ENCODE measurements at places on chromosomes 13 and 19.

DNA sequence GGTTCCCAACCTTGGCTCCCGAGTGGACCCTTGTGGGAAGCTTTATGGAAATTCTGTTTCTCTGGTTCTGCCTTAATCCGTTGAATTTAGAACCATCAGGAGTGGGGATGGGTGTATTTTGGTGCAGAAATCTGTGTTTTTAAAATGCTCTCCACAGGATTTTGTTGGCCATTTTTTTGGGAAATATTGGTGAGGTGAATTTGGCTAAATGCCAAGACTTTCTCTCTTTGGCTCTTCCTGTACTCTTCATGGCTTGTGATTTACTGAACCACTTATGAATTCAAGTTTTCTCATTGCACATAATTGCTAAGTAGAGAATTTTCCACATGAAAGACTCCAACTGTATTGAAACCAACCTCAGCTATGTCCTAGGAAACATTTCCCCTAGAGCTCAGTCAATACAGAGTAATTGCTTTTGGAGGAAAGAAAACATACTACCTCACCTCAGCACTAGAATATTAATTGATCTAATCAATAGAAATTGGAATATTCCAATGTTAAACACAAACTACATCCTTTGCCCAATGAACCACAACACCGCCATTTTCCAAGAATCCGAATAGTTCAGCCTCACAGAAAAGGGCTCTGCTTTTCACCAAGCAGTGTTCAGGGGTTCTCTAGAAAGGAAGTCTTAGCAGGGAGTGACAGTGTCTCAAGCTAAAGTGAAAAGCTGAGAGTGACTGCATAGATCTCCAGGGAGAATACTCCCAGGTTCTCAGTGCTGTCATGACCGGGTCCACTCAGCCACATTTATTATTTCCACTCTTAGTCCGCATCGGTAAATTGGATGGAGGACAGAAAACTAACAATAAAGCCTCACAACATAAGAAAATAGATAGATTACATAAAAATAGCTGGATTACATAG, 60.3 kb downstream of the ERCC5 start:
- DNase-seq = no peak

DNA sequence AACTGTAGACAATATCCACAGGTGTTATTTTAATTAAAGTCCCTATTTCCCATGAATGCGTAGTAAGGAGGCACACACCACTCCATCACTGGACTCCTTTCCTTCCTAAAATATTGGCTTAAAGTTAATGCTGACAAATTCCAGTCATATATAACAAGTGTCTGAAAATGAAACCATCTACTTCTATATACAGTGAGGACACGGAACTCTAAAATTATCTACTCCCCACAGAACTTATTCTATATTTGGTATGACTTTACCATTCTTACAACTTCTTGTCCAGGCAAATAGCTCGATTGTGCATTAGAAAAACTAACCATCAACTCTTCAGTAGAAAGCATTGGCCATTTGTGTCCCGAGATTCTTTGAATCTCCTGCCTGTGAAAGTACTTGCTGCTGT, 1560.2 kb downstream of the EFNB2 start:
- no peak for DNase-seq

- no peak for DNase-seq
These were observed 68.8 kb downstream of the DNAJC3 start for GRCh38 chr13:95745752-95746151.

DNA sequence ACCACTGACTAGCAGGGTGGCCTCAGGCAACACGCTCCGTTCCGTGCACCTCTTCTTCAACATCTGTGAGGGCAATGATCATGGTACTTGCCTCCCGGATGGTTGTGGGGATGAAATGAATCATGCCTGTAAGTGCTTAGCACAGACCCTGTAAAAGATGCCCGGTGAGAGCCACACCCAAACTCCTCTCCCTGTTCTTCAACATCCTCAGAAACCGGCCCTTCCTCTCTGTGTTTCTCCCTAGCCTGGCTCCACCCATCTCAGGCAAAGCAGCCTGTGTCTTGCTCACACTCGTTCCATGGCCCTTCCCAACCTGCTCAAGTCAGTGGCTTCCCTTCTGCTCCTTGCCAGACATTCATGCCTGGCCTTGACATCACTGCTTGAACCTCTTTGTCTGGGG, 5.8 kb upstream of the DMKN start:
- no peak for DNase-seq

- no peak for DNase-seq
These were observed 187.6 kb upstream of the ARGLU1 start for GRCh38 chr13:106755542-106755941.

DNA sequence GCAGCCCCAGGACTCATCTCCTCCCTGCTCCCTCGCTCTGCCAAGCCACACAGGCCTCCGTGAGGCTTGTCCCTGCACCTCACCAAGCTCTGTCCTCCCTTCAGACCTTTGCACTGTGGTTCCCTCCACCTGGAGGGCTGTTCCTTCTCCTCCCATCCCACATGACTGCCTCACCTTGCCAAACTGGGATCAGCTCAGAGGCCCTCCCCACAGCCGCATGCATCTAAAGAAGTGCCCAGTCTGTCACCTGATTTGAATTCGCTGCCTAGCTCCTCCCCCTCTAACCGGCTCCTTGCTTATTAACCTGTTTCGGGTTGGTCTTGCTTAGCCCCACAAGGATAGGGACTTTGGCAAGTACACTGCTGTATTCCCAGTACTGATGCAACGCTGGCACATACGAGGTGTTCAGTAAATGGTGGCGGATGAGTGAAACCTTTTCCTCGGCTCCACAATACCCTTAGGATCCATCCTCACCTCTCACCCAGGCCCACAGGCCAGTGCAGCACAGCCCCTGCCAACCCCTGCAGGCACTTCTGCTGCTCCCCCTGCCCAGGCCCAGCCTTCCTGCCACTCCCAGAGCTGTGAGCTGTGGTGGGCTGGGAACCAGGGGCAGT, 4.4 kb downstream of the AKT2 start:
- no peak for DNase-seq

GRCh38 chr19:412356-413355, 3.7 kb upstream of the C2CD4C start:
- DNase-seq = no peak

DNA sequence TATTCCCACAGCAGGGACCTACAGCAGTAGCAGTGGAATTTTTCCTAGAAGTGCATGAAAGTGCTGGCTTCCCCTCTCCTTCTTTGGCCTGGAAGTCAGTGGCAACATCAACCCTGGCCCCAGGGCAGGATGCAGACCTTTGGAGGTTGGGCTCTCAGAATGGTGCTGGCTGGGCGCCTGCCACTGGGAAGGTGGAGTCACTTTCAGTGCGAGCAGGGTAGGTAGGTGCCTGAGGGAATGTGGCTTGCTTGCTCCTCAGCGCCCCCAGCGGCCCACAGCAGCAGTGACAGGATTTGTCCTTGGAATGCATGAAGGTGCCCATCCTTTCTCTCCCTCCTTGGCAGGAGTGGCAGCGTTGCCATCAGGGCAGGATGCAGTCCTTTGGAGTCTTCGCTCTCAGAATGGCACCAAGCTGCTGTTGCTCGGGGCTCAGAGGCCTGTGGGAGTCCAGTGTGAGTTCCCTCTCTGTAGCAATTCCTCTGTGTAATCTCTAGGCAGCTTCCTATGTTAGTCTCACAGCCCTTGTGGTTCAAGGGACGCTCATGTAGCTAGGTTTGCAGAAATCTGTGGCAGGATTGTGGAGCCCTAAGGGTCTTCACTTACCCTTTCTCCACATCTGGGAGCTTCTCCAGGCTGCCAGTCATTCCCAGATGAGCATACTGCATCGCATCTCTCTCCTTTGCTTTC, 354.4 kb upstream of the DACH1 start:
- no peak for DNase-seq

DNA sequence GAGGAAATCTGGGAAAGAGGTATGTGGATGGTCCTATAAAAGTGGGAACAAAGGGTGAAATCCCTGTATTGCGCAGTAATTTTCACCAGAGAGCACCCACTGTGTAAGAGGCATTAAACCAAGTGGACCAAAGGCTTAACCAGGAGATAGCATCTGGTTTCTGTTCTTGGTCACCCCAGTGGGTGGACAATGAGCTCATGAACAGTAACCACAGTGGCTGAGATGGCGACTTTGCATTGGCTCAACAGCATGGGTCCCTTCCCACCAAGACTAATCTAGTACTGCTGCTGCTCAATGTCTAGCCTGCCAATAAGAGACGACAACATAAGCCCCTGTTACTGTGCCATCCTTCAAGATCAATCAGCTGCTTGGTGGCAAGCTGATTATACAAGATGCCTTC, 36.6 kb downstream of the CCDC169 start:
- DNase-seq = no peak

- no peak for DNase-seq
These were observed 108.5 kb upstream of the C1QTNF9B start for GRCh38 chr13:24005755-24006281.

DNA sequence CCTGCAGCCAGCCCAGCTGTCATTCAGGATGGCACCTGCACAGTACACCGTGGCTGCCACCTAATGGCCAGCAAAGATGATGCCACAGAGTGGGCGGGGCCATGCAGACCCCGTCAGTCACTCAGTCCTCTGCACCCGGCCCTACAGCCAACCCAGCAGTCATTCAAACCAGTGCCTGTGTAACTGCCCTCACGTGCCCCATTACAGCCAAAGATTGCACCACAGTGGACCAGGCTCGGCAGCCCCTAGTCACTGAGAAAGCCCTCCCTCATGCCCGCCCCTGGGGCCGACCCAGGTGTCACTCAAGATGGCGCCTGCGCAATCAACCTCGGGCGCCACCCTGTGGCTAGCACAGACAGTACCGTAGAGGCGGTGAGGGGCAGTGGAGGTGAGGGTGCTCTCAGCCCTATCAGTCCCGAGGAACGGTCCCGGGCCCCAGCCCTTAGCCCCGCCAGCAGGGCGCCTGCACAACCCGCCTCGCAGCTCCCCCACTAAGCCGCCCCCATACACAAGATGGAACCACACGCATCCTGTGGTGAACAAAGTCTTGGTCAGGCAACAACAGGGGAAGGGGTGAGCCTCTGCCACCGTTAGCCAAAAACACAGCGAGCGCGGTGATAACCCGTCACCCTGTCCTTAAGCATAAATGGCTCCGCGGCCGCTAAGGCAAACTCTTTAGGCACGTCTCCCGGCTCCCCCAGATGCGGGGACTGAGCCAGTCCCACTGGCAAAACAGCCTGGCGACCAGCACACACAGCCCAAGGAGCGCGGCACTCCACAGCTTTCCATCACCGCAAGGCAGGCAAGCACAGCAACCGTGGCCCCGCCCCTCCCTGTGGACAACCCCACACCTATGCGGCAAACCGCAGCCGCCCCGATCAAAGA, 2.3 kb downstream of the PEG3 start:
- DNase-seq = no peak

GRCh38 chr19:43780706-43781525, at the start of gene KCNN4:
Gene KCNN4 (minus strand): TSS chr19:43780973. CDS start chr19:43780861, 112 bp downstream.
- peak; percentile 65 for DNase-seq

GRCh38 chr13:51770681-51771417, 33.1 kb downstream of the DHRS12 start:
- DNase-seq = no peak

- DNase-seq = no peak
These were observed 733.2 kb upstream of the KLHL1 start for GRCh38 chr13:70841240-70842061.

DNA sequence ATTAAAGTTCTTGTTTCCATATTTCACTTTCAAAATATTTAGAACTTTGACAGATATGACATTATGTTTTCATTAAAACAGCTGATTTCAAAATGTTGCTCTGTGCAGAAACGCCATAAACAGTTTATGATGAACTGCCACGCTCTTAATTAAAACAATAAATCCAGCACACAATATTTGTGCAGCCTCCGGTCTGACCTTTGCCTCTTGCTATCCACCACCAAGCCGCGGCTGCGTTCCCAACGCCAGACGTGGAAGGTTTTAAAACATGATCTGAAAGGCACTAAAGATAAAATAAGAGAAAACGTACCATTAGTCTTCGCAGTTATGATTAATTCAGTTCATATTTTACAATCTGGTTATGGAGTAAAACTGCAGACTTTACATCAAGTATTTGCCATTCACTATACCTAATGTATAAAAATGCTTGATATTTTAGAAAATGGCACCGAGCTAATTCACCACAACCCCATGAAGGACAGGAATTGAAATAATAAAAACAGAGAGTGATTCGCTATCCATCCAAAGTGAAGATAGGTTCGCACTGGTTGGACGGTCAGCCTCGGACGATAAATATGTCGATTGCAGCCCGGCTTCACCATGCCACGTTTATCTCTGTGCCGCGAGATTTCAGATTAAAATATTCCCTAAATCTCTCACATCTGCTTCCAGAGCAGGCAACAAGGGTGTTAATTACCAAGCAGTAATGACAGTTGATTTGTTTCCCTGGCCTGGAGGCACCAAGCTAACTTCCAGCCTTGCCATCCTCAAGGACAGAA, 103.3 kb upstream of the ZNF507 start:
- DNase-seq = no peak

GRCh38 chr19:28670836-28671235, 542.1 kb downstream of the UQCRFS1 start:
- DNase-seq = no peak

DNA sequence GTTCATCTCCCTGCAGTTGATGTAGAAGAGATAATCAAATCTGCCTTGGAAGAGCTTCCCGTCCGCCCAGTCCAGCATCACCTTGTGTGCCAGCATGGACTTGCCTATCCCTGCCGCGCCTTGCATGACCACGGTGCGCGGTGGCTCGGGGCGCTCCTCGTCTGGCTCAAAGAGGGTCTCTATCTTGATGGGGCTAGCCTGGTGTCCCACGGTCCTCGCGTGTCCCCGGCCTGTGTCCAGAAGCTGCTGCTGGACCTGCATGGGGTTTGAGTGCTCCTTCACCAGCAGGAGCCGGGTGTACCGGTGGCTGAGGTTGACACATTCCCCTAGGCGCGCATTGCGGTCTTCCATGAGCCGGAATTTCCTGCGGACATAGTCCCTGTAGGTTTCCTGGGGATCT, 13.2 kb downstream of the NLRP12 start:
- DNase-seq = no peak

DNA sequence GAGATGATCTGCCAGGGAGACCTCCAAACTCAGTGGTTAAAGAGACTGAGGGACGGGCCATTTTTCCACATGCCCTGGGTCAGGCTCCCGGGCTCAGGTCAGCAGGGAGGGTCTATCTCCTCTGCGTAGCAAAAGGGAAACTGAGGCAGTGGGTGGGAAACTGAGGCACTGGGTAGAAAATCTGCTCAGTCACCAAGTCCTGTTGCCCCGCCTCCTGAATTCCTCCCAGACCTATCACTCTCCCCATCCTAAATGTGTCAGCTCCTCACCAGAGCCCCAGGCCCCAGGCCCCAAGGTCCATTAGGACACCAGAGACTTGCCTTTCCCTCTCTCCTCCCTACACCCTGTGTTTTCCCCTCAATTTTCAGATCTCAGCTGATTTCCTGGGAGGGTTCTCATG, 2.4 kb downstream of the CD320 start:
- DNase-seq = no peak

DNA sequence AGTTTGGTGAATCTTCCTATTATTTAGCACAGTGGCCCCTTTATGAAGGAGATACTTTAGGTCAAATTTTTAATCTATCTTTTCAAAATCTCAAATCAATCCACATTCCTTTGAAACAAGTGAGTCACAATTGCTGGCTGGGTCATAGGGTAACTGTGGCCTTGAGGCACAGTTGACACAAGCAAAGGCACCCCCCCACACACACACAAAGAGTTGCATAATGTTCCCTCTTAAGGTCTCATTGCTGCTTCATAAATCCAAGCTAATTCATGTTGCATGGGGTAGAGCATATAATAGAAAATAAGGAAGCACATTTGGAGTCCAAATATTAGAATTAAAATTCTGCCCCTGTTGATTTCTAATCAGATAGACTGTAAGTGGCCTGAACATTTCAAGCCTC, 171.5 kb downstream of the DLEU7 start:
- no peak for DNase-seq
